ENCODE measurements at places on chromosomes 5 and 9.
A peak's percentile ranks its signal among the peaks of the same experiment; 100 is the strongest.

DNA sequence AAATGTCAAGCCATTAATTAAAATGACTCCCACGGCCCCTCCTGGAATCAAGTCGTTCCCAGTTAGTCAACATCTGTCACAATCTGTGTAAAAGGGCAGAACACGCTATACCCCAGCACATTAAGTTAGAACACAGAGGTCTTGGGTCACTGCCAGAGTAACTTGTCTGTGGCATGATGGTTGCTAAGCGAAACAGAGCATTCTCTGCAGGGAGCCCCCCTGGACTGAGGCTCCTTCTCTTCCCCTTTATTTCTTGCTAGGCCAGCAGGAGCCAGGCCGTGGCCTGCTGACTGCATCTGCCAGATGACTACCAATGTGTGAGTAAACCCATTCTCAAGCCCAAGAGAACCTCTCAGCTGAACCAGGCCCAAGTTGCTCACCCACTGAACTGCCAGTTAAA lies 51.9 kb upstream of the ZBED3 start:
- no peak for DNase-seq

GRCh38 chr9:75939536-75940111 lies 49.2 kb downstream of the PCSK5 start:
- DNase-seq, result no peak

- no peak for DNase-seq
Measured at GRCh38 chr9:17075758-17076485, 58.9 kb upstream of the CNTLN start.

- DNase-seq, result no peak
Measured at GRCh38 chr9:37471942-37472684, 6.9 kb upstream of the ZBTB5 start.

- no peak for DNase-seq
Measured at GRCh38 chr5:122454541-122454940, 142.5 kb downstream of the SNCAIP start.

GRCh38 chr9:109463924-109464625 lies 34.0 kb downstream of the PTPN3 start:
- DNase-seq, result peak; percentile 62

GRCh38 chr9:77750981-77751340 lies 102.8 kb upstream of the GNA14 start:
- no peak for DNase-seq

DNA sequence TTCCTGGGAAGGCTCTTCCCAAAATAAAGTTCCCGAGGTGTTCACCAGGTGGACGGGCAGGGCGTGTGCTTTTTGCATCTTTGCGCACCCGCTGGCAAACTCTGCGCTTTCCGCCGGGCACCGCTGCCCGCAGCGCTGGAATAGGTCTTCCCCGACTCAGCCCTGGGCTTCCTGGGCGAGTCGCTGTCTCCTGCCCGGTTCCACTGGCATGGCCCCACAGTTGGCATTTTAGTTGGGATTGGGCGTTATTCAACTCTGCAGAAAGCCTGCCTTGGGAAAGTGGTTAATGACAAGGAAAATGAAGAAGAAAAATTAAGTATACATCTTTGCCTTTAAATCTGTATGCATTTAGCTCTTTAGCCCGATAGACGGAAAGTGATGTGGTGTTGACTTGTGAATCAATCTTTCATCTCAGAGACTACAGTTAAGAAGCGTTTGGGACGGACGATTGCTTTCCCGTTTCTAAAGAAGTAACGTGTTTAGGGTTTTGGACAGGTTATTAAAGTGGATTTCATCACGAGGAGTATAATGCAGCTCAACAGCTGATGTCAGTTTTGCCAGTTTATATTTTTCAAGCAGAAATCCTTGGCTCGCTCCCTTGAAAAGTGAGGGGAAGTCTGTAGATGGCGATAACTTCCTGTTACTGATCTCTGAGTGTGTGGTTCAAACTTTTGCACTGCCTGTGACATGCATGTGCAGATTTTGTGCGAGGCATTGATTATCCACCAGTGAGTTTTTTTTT lies 946 bp downstream of the ADCY2 start:
- no peak for DNase-seq

GRCh38 chr5:86824637-86825036 lies 206.9 kb downstream of the COX7C start:
- DNase-seq, result no peak

DNA sequence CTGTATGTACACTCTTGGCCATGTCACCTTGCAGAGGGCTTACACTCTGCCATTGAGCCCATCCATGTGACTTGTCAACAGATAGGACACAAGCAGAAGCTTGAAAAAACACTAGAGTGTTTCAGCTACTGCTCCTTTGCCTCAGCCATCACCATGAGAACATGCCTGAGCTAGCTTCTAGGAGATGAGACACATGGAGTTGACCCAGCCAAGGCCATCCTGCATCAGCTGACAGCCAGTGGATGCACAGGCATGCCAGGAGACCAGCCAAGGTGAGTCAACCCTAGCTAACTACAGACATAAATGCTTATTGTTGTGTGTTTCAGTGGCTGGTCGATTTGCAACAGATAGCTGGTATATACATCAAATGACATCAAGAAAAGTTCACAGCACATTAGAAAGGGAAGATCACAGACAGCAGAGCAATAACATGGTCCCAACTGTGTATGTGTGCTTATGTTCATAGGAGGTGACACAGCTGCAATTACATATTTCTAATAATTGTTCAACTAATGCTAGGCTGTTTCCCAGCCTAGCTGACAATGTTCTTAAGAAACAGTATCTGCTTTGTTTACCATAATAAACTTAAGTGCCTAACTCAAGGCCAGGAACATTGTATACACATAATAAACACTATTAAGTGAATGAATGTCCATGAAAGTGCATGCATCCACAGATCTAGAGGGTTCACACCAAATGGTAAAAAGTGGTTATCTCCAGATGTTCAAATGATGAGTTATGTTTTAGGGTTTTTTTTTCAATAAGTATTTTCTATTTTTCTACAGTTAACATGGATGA lies 105.7 kb downstream of the SPOCK1 start:
- no peak for DNase-seq

GRCh38 chr9:112173489-112174221 lies 1.4 kb downstream of the SUSD1 start:
- DNase-seq, result no peak

- DNase-seq, result no peak
Measured at GRCh38 chr9:4831944-4832343, 39.2 kb downstream of the RCL1 start.

DNA sequence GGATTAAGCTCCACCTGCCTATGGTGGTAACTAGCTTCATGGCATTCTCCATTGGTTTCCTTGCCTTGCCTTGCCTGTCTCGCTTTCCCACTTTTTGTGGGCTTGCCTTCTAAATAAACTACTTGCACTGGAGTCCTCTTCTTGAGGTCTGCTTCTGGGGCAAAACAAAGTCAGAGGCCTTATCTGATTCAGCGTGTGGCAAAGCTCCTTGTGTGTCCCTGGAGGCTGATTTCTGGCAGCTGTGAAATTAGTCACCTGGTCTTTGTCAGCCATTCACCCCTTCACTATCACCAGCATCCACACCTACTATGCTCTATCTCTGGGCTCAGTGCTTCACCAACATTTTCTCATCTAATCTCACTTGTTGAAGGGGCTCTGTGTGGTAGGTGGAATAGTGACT lies 176.2 kb downstream of the SEC61B start:
- DNase-seq, result no peak

DNA sequence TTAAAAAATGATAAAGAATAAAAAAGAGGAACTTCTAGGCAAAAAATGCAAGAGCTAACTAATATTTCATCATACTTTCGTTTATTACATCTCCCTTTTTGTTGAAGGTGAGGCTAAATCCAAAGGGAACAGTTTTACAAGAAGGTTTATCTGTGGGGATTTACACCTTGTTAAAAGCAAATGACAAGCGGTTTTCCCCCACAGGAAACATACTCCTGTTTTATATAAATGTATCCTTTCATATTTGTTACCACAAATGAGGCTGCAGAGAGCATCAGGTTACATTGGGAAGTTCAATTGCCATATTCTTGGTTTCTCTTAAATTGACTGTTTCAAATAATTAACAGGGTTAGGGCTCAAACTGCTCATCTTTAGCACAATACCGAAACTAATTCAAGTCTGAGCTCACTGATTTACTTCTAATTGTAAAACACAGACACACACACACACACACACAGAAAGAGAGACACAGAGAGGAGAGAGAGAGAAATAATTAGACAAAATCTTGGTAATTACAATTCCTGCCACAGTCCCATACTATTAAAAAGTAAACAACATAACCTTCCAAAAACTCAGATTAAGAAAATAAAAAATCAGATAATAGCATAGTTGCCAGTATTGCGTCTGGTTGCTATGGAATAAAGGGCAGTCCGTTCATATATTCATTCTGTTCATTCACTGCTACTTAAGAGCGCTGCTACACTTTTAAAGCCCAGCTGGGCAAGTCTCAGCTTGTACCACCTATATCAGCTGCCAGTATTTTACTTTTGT lies 17.1 kb downstream of the RFX3 start:
- no peak for DNase-seq

- no peak for DNase-seq
Measured at GRCh38 chr9:126550891-126551351, 62.8 kb upstream of the LMX1B start.

- no peak for DNase-seq
Measured at GRCh38 chr9:134955801-134956200, 38.1 kb upstream of the FCN1 start.

DNA sequence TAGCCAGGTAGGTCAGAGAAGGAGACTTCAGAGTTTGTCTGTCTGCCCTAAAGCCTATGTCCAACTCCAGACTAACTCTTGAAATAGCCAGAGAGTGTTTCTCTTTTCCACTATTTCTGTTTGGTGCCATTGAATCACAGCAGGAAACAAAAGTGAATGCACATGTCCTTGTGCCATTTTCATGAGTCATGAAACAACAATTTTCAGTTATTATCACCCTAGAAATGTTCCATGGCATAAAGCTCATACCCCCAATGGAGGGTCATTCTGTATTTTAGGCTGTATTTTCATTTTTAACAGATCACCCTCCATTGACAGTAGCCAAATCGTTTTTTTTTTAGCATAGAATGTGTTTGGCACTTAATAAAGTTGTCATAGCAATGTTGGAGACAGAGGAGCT lies 124.7 kb downstream of the PAPPA start:
- DNase-seq, result no peak

DNA sequence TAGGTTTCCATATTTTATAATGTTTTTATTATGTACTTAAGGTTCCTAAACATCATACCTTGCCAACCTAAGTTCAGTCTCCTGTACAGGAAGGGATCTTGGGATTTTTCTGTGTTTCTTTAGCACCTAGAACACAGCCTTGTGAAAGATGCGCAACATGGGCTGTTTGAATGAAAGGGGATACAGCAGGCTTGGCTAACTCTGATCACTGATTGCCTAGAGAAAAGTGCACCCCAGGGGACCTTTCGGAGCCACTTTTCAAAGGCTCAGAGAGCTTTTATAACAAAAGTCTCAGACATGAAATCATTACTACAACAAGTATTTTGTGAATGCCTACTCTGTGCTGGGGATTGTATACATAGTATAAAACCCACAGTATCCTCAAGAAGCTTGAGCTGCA lies 261.6 kb downstream of the BNC2 start:
- no peak for DNase-seq

All from activated T-cell treated with anti-CD3 and anti-CD28 coated beads, Interleukin-2, amount 50 U/mL, for 72 hours (primary cell).